ENCODE measurements at places on chromosomes 11 and 22.

- DNase-seq, result no peak
These were observed 3.6 kb upstream of the TOM1 start for GRCh38 chr22:35296051-35296450.

DNA sequence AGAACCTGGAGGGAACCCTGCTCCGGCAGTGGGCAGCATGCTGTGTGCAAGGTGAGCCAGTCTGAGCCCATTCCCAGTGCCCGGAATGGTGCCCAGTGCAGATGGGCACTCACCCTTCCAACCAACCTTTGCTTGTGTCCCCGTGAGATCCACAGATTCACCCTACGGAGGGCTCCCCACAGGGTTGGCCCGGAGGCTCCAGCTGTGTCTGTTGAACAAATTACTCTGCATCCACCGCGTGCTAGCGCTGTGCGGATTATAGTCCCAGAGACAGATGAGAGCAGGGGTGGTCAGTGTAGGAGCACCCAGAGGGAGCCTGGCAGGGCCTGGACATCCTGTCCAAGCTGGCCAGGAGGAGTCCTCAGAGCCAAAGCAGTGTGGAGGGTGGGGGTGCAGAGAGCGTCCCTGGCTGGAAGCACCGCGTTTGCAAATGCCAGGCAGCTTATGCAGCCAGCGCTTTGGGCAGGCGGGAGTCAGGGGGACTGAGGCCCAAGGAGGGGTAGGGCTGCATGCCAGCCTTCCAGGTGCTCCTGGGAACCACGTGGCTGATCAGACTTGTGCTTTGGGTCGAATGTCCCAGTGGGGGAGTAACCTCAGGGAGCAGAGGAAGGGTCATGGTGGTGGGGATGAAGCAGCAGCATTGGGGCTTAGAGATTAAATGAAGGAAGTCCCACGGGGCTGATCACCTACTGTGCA is 80.5 kb downstream of the KCNQ1 start:
- DNase-seq, result no peak

DNA sequence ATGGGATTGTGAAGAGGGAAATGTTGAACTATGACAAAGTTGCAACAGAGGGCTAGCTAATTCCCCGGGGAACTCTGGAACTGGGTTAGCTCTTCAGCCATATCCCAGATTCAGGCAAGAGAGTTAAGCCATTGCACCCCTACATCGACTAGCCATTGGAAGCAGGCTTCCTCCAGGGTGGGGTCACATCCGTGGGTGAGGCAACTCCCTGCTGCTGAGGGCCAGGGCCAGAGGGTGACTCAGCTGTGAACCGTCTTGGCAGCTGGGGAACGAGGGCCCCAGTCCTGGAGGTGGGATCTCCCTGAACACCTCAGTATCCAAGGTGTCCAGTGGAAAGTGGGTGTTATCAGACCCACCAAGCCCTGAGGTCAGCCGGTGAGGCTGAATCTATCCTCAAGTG is 41.1 kb downstream of the RPS6KA4 start:
- DNase-seq, result no peak

- DNase-seq, result no peak
These were observed 47.9 kb downstream of the FEZ1 start for GRCh38 chr11:125448136-125448535.

DNA sequence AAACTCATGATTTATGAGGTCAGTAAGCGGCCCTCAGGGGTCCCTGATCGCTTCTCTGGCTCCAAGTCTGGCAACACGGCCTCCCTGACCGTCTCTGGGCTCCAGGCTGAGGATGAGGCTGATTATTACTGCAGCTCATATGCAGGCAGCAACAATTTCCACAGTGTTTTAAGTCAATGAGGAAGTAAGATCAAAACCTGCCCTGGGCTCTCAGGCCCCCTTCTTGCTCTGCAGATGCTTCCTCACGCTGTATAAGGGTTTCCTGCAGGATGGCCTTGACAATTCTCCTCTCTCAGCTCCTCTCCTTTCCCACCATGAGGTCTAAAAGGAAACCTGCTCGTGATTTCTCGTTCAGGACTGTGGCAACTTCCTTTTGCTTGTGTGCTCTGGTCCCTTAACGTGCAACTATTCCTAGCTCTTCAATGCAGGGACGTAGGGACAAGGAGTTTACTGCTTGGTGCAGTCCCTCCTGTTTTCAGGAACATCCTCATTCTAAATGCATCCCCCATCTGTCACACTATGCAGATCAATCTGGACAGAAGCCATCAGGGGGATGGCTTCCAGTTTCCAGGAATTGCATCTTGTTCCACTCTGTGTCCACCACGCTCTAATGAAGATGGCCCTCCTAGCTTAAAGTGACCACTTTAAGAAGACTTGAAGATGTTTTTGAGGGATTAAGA is 64.3 kb upstream of the IGLL5 start:
- peak; percentile 55 for DNase-seq

DNA sequence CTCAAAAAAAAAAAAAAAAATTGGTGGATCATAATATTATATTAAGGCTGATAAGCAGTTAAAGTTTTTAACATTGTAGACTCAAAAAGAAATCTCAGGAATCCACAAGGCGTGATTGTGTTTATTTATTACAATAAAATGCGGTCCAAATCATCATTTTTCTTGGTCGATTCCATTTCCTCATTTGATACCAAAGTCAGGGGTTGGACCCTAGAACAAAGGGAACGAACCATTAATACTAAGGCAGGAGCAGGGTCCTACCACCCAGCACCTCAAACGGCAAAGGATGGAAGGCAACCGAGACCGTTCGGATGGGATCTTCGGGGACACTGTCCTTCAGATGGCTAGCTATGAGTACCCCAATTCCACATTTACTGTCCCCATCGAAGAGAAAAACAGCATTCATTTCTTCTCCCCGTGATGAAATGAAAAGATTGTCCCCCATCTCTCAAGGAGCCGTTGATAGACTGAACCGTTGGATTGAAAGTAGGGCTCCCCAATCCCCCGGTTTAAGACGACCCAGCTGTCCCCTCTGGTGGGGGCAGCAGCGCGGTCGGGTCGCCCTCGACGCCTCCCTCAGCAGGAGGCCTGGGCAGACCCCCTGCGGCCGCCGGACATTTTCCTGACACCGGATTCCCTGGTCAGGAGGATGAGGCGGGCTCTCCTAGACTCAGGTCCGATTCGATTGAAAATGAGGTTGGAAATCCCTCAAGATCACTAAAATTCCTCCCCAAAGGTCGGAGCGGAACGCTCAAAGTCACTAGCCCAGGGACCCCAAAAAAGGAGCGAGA is 607 bp downstream of the DMC1 start:
- DNase-seq, result no peak

DNA sequence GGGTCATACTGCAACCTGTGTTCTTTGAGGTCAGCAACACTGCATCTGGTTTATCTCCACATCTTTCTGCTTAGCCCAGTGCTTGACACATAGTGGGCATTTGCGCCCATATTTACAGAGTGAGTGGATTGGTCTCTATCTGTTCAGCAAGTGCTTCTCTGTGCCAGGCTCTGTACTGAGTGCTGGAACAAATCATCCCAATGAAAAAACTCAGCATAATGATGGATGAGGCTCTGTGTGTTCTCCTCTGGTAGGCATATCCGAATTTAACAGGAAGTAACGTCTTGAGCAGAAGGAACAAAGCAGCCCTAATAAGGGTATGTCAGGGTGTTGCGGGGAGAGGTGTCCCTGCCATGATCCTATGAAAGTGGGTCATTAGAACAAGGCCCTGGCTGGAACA is 46.0 kb downstream of the MCM5 start:
- DNase-seq, result no peak

- no peak for DNase-seq
These were observed 25.4 kb downstream of the CREB3L1 start for GRCh38 chr11:46302866-46303265.

- DNase-seq, result no peak
These were observed 117.3 kb downstream of the PLEKHA7 start for GRCh38 chr11:16896729-16897469.

GRCh38 chr11:36238881-36239280 is 50.3 kb downstream of the COMMD9 start:
- DNase-seq, result no peak

DNA sequence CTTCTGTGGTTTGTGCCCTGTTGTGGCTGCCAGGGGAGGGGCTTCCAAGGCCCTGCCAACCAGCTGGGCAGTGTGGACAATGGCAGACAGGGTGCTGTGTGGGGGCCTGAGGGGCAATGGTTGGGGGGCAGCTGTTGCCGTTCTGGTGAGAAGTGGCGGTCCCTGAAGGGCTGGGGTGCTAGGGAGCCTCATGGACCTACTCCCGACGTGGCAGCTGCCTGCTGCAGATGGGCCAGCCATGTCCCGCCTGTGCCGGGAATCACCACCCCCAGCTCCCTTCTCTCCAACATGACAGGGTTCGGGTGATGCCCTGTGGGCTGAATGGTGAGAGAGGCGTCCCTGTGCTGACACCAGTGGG is 74.2 kb downstream of the KCNQ1 start:
- no peak for DNase-seq

GRCh38 chr11:33690290-33691065 is 10.1 kb downstream of the C11orf91 start:
- no peak for DNase-seq

DNA sequence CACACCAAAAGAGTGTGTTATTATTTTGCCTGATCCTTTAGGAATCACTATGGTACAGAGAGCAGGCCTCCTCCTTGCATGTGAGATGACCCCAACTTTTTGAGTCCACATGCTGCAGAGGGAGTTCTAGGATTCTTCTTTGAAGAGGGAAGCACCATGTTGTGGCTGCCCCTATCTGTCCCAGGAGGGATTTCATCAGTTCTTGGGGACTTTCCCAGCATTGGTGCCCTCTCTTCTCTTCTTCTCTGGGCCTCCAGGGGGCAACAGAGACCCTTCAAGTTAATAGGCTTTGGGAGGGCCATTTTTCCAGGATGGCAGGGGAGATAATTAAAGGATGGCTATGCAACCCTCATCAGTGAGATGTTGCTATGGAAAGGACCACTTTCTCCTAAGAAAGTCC is 3.6 kb downstream of the MMP1 start:
- DNase-seq, result peak; percentile 18

DNA sequence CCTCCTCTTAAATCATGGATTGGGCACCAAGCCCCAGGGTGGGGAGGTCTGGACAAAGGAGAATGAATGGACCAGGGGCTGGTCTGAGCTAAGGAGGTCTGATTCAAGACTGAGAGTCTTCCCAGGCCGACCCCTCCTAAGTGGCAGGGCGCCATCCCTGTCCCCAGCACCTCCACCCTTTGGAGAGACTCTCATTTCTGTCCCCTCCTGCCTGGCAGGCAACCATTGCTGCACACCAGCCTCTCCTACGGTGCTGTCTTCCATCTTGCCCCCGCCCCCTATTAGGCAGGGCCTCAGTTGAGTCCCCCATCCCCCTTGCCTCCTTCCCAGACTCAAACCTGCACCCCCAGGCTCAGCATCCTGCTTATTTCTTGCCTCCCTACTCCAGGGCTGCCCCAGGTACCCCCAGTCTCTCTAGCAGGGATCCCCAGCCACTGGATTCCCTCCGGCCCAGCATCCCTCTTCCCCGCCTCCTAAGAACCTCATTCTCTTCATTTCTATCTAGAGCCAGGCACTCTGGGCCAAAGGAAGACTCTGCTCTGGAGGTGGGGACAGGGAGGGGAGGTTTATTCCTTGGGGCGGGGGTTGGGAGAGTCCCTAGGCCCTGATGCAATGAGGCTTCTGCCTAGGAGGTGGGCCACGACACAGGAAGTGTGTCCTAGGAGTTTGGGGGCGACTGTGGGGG is 1.7 kb upstream of the RCOR2 start:
- no peak for DNase-seq

GRCh38 chr22:18109410-18110193 is 1.0 kb upstream of the TUBA8 start:
- DNase-seq, result no peak

DNA sequence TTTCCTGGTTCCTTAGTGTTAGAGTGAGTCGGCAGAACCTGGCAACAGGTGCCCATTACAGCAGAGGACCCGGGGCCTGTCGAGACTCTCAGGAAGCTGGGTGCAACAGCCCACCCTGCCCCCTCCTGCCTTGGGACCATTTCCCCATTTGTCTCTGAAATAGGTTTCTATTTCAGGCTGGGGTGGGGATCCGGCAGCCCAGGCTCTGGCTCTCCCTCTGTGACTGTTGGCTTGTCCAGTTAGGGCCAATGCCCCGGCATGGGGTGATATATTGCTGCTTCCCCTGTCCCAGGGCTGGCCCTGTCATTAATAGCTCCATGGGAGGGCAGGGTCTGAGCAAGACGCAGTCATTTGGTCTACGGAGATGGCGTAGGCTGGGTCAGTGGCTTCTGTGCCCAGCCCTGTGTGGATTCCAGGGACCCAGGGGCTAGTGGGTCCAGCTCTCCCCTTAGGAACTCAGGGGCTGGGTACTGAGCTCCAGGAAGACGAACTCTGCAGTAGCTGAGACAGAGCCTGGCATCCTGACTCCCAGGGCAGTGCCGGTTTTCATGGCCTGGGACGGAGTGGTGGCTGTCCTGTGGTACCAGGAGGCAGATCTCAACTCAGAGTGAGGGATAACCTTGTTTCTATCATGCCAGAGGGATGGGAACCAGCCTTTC is 2.7 kb downstream of the P2RY6 start:
- DNase-seq, result no peak

GRCh38 chr22:33807470-33807869 is 112.8 kb downstream of the LARGE1 start:
- no peak for DNase-seq

DNA sequence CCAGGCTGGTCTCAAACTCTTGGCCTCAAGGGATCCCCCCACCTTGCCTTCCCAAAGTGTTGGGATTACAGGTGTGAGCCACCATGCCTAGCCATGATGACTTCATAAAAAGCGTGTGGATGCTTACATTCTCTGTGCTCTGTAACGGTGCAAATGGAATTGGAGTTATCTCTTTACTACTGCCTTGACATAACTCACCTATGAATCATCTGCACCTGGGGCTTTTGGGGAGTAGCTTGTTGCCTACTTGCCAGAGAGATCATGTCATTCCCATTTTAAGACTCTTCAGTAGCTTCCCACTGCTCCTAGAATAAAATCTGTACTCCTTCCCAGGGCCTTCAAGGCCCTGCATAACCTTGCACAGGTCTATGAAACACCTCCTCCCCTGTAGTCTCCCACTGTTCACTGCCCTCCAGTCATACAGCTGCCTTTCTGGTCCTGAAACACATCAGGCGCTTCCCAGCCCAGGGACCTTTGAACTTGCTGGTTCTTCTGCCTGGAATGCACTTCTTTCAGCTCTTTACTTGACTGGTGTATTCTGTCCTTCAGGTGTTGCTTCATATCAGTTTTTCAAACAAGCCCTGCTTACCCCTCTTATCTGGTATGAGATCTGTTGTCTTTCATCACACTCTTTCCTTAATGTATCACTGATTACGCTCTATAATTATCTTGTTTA is 19.6 kb upstream of the MOGAT2 start:
- no peak for DNase-seq

DNA sequence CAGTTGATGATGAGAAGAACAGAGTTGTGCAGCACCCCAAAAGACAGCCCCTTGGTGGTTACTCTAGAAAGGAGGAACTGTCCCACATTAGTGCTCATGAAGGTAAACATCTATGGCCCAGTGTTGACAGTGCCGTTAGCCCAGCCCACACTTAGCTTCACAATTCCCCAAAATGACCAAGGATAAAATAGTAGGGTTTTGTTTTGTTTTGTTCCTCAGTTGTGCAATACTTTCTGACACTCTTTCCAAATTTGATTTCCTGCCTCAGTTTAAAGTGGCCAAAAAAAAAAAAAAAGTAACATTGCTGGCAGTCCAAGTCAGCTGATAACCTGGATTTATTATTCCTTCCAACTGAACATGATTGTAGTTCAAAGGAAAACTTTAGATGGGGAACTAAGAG is 269.4 kb downstream of the TMEM135 start:
- no peak for DNase-seq

- DNase-seq, result peak; percentile 47
These were observed 562 bp downstream of the ZBED4 start for GRCh38 chr22:49853981-49854831.
